ENCODE measurements at places on chromosomes 7 and 10.

GRCh38 chr7:86013662-86014061 is 630.0 kb upstream of the GRM3 start:
- DNase-seq: no peak

DNA sequence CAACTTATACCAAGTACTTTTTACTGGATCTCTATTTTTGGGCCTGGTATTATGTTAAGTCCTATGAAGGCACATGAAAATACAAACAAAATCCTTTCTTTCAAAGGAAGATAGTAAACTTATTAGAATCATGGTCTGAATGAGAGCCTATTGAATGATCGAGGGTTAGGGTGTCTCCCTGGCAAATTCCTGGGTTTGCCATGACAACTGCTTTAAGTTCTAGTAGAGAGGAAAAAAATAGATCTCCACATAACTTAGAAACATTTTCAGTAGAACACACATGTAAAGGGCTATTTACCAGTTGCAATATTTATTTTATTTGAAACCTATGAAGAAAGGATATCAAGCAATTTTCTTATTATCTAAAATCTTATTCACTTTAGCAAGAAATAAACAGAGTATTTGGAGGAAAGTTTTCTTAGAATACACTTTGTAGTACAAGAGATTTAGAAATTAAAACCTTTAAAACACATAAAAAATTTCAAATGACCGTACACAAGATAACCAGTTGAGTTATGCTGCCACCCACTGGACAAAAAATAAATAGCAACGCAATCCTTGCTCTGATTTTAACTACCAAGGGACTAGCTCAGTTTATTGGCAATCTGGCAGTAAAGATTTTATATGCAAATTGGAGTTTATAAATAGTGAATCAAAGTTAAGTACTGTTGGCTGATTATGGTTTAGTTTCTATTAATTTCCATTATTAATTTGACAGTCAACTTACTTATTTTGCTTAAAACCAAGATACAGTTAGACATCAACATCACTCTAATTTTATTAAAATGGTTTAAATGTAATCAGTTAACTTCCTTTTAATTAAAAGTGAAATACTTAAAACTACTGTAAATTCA is 33.9 kb downstream of the CACUL1 start:
- DNase-seq: peak; percentile 82

DNA sequence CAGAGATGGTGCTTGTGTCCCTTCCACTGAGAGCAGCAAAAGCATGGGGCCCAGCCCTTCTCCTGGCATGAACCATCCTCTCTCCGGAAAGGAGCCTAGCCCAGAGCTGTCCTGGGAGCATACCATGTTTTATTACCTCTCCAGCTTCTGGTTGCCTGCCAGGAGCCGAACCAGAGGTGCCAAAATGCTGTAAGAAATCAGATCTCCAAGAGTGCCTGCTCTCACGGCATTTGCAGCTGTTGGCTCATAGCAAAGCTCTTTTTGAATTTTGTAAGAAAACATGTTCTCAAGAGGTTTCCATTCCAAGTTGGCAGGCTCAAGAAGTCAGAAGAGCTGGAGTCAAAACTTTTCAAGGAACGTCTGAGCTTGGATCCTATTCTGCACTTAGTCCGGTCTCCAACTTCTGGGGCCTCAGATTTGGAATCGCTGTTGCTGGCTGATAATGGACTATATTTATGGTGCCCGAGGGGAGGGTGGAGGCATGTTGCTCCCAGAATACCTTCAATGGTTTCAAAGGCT is 211.7 kb upstream of the MKI67 start:
- no peak for DNase-seq

- DNase-seq: no peak
Observed at GRCh38 chr10:132292287-132293200, 15.2 kb downstream of the STK32C start.

DNA sequence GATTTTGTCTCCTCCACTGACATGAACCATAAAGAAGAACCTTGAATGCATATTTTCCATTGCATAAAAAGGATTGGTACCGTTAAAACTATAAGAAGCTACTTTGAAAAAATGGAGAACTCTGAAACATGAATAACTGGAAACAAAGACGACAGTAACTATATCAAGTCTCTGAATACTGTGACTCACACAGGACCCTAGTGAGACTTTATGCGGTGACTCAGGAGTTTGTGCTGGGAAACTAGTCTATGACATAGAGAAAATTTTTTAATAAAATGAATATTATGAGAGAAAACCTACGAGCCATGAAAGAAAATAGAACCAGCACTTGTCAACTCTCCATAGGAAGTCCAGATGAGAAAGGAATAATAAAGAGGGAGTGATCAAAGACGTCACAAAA is 339.9 kb upstream of the ADARB2 start:
- DNase-seq: no peak
